ENCODE measurements at places on chromosomes 12 and 14.

DNA sequence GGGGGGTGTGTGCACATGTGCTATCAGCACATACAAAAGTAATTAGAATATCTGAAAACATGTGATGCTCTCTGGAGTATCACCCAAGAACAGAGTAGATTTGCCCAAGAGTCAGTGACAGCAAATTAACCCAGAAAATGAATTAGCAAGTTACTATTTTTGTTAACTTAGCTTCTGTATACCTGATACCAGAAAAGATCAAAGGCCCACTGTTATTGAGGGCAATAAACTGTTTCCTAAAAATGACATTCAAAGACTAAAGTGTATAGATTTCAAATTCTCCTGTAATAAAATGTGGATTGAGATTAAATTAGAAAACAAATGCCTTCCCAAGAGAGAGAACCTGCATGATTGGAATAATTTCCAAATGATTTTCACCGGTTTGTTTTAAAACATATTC is 184.7 kb downstream of the MED13L start:
- no peak for DNase-seq

- DNase-seq = no peak
Observed at GRCh38 chr14:74035556-74035955, 16.4 kb downstream of the BBOF1 start.

- no peak for DNase-seq
Observed at GRCh38 chr12:5012337-5012736, 31.3 kb upstream of the KCNA5 start.

- no peak for DNase-seq
Observed at GRCh38 chr12:119204131-119204530, 25.4 kb downstream of the HSPB8 start.

DNA sequence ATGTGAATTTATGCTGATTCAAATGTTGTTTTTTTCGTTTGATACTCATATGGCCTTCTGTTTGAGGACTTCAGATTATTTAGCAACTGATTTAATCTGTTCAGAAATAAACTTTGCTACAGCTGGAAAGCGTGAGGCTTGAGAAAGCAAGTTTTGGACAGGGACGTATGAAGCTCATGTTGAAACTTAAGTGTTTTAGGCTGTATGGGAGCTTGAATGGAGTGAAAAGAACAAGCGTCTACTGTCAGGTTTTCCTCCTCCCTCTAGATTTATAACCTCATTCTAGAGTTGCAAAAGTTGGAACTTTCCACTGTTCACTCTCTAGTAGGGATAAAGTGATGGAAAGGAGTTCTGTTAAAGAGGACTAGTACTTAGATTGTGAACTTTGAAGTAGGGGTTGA is 1.0 kb downstream of the PRPF39 start:
- DNase-seq = no peak

GRCh38 chr14:24366721-24367513 is 1.1 kb upstream of the NFATC4 start:
- DNase-seq = no peak

- no peak for DNase-seq
Observed at GRCh38 chr12:122452701-122453285, 30.3 kb upstream of the CLIP1 start.

DNA sequence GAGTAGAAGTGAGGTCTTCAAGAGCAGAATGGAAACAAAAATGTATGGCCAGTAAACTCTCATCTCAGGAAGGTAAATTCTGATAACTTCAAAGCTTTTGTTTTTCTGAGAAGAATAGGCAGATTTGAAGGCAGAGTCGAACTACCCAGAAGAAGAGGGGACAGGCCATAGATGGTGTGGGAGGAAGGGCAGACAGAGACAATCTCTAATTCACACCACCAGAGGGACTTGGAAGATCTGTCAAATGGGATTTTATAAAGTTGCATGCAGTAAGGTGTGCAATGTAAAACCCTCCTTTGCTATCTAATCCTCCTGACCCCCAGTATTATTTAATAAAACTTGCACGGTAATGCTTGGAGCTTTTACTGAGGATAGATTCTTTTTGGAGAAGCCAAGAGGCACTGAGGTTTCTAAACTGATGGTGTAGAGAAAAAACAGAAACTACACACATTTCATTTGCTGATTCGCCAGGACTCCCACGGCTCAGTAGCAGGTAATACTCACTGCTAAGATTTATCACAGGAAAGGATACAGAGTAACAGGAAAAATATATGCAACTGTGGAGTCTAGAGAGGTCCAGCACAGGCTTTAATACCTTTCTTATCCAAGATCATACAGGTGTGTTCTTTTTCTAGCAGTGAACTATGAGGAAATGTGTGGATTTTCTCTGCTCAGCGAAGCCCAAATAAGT is 18.3 kb downstream of the SLC38A2 start:
- DNase-seq = no peak

- peak; percentile 23 for DNase-seq
Observed at GRCh38 chr12:96434107-96434506, 33.9 kb upstream of the CDK17 start.

- DNase-seq = no peak
Observed at GRCh38 chr12:38053655-38054464, 262.7 kb upstream of the ALG10B start.

DNA sequence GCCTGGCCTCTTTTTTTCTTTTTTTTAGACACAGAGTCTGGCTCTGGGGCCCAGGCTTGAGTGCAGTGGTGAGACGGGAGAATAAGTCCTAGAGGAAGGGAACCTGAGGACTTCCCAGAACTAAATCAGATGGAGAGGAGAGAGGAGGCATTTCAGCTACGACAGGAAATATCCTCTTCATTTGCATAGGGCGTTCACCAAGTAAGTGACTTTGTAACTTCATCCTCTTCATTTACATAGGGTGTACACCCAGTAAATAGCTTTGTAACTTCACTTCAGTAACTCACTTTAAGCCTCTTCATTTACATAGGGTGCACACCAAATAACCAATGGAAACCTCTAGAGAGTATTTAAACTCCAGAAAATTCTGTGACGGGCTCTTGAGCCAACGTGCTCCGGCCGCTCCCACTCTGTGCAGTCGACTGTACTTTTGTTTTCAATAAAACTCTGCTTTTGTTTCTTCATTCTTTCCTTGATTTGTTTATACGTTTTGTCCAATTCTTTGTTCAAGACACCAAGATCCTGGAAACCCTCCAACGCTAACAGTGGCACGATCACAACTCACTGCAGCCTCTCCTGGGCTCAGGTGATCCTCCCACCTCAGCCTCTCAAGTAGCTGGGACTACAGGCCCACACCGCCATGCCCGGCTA is 21.4 kb upstream of the ANKRD9 start:
- DNase-seq = no peak

DNA sequence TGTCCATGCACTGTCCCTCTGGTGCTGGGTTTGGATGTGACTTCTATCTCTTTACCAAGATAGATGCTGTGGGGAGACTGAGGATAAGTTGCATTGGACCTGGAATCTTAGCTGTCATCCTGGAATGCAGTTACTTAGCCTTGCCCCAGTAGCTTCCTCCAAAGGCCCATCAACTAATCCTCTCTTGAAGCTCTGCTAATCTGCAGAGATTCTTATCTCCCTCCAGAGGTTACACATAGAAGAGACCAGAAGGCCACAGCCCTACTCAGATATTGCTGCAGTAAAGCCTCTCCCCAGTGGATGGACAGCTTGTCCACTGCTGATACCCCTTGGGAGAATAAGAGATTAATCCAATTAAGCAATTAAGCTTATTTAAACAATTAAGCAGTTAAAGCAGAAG is 867.2 kb downstream of the BCL11B start:
- DNase-seq = no peak

DNA sequence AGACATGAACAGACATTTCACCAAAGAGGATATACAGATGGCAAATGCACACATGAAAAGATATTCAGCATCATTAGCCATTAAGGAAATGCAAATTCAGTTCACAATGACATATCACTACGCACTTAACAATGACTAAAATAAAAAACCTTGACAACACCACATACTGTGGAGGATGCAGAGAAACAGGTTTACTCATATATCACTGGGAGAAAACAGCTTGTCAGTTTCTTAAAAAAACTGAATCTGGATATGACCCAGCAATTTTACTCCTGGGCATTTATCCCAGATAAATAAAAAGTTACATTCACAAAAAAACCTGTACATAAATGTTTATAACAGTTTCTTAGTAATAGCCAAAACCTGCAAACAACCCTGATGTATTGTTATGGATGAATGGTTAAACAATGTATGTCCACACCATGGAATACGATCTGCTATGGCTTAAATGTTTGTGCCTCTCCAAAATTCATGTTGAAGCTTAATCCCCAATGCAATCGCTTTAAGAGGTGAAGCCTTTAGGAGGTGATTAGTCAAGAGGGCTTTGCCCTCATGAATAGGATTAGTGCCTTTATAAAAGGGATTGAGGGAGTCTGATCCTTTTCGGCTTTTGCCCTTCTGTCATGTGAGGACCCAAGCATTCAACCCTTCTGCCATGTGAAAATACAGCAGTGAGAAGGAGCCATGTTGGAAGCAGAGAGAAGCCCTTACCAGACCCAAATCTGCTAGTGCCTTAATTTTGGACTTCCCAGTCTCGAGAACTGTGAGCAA is 36.0 kb upstream of the PPP4R3A start:
- no peak for DNase-seq

GRCh38 chr14:91232052-91232451 is 12.5 kb downstream of the GPR68 start:
- DNase-seq = no peak

GRCh38 chr12:124928095-124928911 is 13.9 kb upstream of the UBC start:
- no peak for DNase-seq

DNA sequence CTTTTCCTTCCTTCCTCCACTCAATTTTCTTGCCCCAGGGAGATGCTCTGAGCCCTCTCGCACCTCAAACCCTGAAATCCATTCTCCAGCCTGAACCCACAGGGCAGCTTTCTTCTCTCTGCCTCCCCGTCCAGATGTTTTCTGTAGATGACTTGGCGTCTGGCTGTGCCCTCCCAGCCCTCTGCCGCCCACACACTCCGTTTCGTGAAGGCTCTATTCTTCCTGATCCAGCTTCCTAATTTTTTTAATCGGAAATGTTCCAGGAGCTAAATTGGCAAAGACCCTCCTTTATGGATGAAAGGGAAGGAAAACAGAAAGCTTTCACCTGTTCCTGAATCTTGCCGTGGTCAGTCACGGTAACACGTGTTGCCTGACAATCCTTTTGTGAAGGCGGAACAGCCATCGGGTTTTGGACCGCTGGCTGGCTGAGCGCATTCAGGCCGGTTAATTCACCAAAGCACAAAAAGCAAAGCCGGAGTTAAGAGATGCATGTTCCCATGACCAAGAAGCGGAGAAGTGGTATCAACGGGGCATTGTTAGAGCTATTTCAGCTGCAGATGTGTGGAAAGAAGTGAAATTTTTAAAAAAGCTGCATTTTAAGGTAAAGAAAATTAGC is 70.2 kb upstream of the FBRSL1 start:
- no peak for DNase-seq

DNA sequence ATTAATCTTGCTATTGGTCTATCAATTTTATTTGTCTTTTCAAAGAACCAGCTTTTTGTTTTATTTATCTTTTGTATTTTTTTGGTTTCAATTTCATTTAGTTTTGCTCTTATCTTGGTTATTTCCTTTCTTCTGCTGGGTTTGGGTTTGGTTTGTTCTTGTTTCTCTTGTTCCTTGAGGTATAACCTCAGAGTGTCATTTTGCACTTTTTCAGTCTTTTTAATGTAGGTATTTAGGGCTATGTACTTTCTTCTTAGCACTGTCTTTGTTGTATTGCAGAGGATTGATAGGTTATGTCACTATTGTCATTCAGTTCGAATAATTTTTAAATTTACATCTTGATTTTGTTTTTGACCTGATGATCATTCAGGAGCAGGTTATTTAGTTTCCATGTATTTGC is 92.7 kb upstream of the DCD start:
- no peak for DNase-seq

GRCh38 chr12:52587563-52587962 is 13.7 kb downstream of the KRT72 start:
- no peak for DNase-seq

GRCh38 chr12:89468648-89469326 is 55.8 kb downstream of the GALNT4 start:
- no peak for DNase-seq

DNA sequence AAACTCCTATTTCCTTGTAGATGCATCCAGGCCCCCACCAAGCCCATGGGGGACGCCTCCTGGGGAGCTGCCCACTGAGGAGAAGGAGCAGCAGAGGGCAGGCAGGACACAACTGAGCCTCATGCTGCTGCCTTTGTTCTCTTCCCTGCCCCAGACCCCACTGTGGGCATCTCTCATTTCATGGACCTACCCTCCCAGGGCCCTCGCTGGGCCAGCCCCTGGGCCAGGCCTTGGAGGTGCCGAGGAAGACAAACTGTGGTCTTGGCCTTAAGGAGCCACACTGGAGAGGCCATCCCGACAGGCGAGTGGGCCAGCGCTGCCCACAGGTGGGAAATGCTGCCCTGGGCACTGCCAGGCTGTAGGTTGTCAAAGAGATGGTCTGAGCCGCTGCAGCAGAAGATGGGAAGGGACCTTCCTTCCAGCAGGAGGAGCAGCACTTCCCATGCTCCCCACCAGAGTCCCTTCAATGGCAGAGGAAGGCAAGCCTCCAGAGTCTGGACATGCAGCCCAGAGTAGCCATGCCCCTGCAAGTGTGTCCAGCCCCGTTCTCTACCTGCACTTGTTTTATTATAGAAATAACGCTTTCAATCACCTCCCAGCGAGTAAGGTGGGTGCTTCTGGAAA is 147.4 kb downstream of the BCL11B start:
- no peak for DNase-seq

DNA sequence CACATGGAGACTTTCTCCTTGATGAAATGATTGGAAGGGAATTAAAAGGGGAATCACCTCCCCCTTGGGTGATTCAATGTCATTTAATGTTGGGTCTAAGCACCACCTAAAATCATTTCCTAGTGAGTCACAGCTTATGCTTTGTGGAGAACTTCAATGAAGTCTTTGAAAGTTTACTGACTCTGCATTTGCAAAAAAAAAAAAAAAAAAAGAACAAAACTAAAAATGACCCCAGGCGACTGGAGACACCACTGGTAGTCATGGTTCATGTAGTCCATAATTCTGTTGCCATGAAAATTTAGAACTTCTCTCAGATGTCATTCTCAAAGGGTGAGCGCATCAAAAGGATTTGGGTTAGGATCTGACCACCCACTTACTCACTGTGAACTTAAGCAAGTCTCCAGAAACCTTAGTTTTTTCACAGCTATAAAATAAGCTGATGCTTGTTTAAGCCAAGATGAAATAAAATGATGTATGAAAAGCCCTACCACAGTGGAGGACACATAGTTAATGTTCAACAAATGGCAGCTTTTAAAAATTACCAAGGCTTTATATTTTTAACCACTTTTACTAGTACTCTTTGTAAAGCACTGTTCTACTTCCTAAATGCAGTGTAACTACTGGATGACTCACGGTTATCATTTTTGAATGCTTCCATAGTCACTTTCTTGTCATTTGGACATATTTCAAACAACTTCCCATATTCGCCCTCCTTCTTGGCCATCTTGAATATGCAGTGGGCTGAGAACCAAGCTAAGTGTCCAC is 18.1 kb upstream of the KSR2 start:
- no peak for DNase-seq

GRCh38 chr12:99433155-99433554 is 214.4 kb upstream of the GARIN6 start:
- no peak for DNase-seq
